NAMALWA (cell line): ENCODE measurements at places on chromosomes 16 and 17.

- DNase-seq = no peak
Measured at GRCh38 chr17:57809879-57810278, 40.0 kb downstream of the MRPS23 start.

GRCh38 chr16:50859628-50860360 is 117.9 kb downstream of the CYLD start:
- peak; percentile 4 for DNase-seq

DNA sequence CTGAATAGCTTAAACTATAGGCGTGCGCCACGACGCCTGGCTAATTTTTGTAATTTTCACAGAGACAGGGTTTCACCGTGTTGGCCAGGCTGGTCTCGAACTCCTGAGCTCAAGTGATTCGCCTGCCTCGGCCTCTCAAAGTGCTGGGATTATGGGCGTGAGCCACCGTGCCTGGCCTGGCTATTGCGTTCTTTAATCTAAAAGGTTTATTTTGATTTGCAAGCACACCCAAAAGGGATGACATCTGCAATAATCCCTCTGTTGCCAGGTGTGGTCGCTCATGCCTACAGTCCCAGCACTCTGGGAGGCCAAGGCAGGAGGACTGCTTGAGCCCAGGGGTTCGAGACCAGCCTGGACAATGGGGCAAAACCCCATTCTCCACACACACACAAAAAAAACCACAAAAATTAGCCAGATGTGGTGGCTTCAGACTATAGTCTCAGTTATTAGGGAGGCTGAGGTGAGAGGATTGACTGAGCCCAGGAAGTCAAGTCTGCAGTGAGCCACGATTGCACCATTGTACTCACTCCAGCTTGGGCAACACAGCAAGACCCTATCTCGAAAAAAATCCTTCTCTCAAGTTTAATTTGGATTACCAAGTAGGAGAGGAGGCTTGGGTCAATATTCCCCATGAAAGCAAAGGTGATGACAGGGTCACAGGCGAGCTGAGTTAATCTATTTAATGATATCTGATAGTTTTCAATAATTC is 144.1 kb downstream of the PARN start:
- no peak for DNase-seq

- DNase-seq = no peak
Measured at GRCh38 chr17:27951872-27952271, 58.7 kb upstream of the LYRM9 start.

DNA sequence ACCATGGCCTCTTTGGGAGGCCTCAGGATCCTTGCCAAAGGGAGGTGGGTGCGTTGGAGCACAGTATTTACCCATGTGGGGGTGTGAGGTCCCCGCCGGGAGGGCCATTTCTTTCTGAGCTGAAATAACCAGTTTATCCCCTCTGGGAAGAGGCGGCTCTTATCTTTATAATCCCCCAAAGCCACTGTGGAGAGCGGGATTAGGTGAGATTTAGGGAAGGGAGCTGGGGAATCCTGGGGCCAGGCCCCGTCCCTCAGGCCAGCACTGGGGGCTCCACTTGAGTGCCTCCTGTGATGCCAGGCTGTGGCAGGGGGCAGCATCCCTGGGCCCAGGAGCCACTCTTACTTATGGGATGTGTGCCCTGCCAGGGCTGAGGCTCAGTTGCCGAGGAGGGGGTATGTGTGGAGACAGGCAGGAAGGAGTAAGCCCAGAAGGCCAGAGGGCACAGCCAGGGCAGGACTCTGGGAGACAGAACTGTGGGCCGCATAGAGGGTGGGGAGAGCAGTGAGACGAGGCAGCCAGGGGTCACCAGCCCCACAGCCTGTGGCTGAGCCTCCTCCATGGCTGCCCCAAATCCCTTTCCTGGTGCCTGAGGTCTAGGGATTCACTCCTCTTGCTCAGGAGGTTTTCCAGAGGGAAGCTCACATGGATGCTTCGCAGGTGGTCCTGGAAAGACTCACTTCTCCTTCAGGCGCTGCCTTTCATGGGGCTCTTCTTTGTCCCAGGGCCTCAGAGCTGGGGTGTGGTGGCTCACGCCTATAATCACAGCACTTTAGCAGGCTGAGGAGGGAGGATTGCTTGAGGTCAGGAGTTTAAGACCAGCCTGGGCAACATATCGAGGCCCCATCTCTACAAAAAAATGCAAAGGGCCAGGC is 25.0 kb downstream of the TMEM94 start:
- DNase-seq = no peak

GRCh38 chr17:3002538-3003295 is 60.7 kb downstream of the OR1D5 start:
- DNase-seq = peak; percentile 90
